Activated naive CD8-positive, alpha-beta T cell treated with anti-CD3 and anti-CD28 coated beads for 36 hours (primary cell): ENCODE measurements at places on chromosomes 2 and 18. TPM values are rescaled to one million over a fixed set of nuclear protein-coding genes. Genes with fewer than 3 reads are reported as not detected.

DNA sequence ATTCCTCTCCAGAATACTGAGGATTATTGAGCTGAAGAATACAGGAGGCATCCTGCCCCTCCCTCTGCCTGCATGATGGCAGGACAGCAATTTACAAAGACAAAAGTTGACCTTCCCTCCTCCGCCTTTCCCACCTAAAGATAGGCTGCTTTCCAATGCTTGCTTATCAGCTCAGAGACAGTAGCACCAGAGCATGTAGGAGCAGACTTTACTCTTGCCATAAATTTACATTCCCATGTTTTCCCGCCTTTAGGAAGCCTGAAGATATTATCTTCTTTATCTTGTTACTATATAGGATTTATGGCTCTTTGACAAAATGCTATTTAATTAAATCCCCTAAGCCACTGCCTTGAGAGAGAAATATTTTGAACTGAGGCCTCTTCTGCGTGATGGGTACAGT is 135.6 kb upstream of the HNMT start:
- DNase-seq, result no peak

GRCh38 chr2:173578404-173579107 is 223.9 kb downstream of the CDCA7 start:
- DNase-seq, result no peak

GRCh38 chr2:121969766-121970639 is 214.6 kb downstream of the TSN start:
- DNase-seq, result no peak

GRCh38 chr2:17821080-17821479 is 4.8 kb downstream of the MSGN1 start:
- no peak for DNase-seq

GRCh38 chr18:77146249-77147080 is 13.9 kb upstream of the MBP start:
- DNase-seq, result no peak

Gene TMEM237
- 20.4 TPM for total RNA-seq

Gene SKOR2
- total RNA-seq, result not detected

- no peak for DNase-seq
Observed at GRCh38 chr2:16013359-16013911, 73.1 kb downstream of the MYCN start.

DNA sequence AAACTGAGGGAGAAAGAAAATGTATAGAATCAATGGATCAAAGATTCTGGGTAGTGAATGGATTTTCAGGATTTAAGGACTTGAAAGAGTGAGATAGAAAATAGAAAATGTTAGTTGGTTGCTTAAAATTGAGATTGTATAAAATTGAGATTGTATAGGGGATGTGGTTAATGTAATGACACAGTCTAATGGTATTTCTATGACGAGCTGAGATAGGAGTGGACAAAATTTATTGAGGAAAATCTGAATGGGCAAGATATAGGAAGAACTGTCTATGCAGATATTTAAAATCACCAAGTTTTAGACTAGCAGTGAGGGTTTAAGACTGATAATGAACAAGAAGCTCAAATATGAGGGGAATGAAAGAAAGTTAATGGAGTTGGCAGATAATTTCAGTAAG is 406.6 kb downstream of the NYAP2 start:
- DNase-seq, result no peak

DNA sequence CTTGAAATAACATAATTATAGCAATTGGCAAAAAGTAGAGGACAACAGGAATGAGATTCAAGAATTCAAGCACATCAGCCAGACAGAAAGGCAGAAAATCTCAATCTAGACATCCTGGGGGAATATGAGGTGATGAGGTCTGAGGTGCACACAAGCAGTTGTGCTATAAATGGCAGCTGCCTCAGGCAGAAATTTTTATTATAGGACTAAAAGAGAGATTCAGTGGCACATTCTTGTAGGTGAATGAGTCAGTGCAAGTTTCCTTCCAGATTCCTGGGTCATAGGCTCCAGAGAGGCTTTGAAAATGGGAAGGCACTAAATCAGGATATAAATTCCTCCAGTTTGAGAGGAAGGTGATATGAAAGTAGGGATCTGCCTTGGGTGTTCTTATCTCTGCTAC is 127.2 kb upstream of the THSD7B start:
- no peak for DNase-seq

DNA sequence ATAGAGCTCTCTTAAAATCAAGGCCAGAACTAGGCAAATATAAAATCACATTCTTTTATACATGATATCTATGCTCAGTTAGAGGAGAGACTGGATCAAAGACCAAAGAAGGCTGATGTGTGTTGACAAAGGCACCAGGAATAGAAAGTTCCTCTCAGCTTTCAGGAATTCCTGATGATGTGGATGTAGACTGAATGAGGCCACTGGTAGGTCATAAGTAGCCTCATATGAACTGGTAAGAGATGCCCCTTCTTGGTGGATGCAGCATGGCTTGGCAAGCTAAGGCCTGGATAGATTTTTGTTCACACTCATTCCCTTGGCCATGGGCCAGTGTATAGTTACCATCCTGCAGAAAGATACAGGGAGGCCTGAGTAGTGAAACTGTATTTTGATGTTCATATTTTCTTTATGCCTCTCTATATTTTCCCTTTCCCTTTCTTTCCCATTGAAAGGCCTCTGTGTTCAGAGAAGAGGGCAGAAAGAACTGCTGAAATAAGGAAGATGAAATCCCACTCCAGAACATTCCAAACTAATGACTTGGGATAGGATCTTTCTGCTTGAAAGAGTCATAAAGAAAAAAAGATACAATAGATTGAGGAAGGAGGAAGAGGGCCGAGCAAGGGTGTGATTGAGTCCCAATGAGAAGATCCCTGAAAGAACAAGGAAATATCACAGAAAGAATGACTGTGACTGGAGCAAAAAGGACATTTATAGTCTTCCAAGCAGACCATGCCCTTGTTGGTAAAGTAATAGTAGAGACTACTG is 2182.7 kb upstream of the PIK3C3 start:
- DNase-seq, result no peak

Gene TAF1B
- total RNA-seq, result 23.0 TPM

GRCh38 chr18:62518460-62519375 is 4.1 kb upstream of the ZCCHC2 start:
- no peak for DNase-seq

DNA sequence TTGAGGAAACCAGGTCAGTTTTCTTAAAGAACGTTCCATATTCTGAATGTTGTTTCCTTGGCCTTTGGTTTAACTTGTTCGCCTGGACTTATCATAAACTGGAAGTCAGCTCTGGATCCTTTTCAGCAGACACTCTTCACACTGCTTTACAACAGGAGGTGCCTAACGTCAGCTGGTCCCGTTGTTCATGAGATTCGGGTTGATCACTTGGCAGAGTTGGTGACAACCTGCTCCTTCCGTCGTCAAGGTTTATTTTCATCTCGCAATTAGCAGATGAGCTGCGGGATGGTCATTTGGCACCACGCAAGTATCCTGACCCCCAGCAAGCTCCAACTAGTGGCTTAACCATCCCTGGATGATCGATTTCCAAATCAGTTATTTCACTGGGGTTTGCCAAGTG is 23.0 kb upstream of the BIN1 start:
- no peak for DNase-seq

Gene OXER1
- total RNA-seq, result not detected

Gene ABCG8
- total RNA-seq, result not detected

DNA sequence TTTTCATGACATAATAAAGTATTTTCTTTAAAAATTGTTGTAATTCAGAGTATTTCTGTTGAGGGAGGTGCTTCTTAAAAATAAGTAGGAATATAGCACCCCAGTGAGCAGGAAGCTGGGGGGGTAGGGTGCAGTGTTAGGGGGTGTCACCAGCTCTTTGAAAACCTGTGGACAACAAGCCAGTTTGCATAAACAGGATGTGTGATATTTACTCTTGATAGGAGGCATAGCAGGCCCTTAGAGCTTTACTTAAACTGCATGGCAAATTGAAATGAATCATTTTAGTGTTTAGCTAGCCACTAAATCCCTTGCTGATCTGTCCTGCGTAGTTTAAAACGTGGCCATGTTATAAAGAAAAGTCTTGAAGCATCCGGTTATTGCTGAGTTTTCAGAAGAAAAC is 8.4 kb downstream of the TGIF1 start:
- no peak for DNase-seq

DNA sequence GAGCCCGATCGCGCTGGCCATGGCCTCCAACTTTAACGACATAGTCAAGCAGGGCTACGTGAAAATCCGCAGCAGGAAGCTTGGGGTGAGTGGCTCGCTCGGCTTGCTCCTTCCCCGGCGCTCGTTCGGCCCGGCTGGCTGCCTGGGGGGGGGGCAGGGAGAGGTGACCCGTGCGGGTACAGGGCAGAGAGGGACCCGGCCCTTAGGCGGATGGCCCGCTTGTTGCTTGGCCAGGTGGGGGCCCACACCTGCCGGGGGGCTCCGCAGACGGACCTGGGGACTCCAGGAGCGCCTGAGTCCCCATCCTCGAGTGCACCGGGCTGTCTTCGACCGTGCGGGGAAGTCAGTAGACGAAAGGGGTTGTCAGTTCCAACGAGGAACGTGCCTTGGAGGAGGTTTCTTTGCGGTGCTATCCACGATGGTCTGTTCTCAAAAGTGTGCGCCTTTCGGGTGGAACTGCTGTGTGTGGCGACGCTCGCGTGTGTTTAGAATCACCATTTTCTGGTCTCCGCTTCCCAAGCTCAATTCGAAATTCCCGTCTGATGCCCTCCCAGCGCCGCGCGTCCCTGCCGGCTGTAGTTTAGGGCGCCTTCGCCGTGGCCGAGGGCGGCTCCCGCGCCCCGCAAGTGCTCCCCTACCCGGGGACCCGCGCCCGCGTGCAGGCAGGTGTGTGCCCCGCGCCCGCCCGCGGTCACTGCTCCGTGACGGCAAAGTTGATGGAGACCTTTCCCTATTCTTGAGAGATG is 711 bp downstream of the DOK6 start:
- peak; percentile 1 for DNase-seq

Gene IL36B
- total RNA-seq, result not detected

GRCh38 chr2:179593323-179593722 is 268.1 kb downstream of the ZNF385B start:
- DNase-seq, result no peak

Gene ERCC3
- total RNA-seq, result 53.2 TPM

GRCh38 chr18:68033466-68033865 is 516.9 kb upstream of the DSEL start:
- DNase-seq, result no peak

- no peak for DNase-seq
Observed at GRCh38 chr2:101106453-101107181, 44.6 kb downstream of the TBC1D8 start.

Gene DSC2
- total RNA-seq, result 0.14 TPM

Gene PAIP2B
- total RNA-seq, result 2.4 TPM

GRCh38 chr2:40096360-40096759 is 317.3 kb upstream of the THUMPD2 start:
- DNase-seq, result no peak
